ENCODE measurements at places on chromosomes 2 and 18.

DNA sequence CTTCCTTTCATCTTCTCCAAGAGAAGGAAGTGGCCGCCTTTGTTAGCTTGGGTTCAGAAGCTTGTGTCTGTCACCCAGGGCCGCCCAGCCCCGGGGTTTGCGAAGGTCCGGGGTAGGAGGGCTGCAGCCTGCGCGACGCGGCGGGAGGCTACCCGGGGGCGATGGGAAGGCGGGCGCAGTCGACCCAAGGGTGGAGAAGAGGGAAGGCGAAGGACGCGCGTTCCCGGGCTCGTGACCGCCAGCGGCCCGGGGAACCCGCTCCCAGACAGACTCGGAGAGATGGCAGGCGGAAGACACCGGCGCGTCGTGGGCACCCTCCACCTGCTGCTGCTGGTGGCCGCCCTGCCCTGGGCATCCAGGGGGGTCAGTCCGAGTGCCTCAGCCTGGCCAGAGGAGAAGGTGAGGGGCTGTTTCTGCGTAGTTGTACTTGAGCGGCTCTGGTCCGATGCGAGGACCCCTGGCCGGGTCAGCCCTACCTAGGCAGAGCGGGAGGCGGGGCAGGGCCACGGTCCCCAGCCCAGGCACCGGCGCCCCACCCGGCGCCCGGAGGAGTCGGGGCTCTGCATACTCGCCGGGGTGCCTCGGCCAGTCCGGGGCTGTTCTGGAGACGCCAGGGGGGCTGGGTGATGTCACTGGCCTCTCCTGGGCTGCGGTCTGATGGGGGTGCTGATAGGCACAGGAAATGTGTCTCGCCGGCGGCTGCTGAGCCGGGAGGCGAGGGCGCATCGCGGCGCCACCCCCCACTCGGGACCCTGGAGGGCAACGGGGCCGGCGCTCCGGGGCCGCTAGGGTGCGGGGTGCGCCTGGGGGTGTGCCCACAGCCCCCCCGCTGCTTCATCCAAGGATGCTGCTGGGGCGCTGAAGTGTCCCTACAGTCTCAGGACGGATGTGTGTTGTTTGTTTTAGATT lies at the start of gene QPCT:
Gene QPCT (plus strand): TSS at position 178 of the 909 bp plus-strand sequence. CDS start 102 bp downstream, at position 280.
- peak; percentile 29 for DNase-seq

DNA sequence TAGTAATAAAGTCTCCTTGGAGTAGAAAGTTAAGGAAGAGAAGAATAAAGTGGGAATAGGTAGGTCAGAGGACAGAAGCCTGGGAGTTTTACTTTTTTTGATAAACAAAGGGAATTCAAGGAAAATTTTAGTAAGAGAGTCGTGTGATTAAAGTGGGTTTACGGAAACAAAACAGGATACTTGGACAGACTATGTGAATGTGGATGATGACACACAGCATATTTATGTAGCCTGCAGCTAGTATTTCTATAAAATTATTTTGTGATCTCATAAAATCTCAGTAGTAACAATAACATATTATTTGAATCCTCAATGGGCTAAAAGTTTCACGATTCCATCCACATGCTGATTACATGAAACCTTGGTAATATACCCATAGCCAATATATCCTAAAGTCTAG lies 450.7 kb upstream of the PIK3C3 start:
- DNase-seq = no peak

DNA sequence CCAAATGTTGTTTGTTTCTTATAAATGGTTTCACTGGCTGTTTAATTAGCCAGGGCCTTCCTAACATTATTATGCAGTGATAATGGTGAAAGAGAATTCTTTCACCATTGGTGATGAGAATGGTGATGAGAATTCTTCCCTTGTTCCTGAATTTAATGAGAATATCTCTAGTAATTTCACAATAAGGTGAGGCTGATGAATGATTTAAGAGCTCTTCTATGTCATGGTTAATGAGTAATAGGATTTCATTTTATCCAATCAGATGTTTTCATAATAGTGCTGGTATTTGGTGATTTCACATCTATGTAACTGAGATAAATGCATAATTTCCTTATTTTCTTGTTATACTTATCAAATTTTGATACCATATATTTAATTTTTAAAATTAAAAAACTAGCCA lies 535.7 kb upstream of the ZEB2 start:
- no peak for DNase-seq

- no peak for DNase-seq
Measured at GRCh38 chr2:208350610-208351009, 56.0 kb upstream of the PTH2R start.

- no peak for DNase-seq
Measured at GRCh38 chr2:212975333-212975732, 176.1 kb downstream of the IKZF2 start.
